ENCODE measurements at places on chromosomes 11 and 22.

GRCh38 chr22:19664951-19665783, 49.1 kb upstream of the SEPTIN5 start:
- no peak for DNase-seq

GRCh38 chr11:12389676-12390657, 12.6 kb downstream of the PARVA start:
- peak; percentile 92 for DNase-seq

DNA sequence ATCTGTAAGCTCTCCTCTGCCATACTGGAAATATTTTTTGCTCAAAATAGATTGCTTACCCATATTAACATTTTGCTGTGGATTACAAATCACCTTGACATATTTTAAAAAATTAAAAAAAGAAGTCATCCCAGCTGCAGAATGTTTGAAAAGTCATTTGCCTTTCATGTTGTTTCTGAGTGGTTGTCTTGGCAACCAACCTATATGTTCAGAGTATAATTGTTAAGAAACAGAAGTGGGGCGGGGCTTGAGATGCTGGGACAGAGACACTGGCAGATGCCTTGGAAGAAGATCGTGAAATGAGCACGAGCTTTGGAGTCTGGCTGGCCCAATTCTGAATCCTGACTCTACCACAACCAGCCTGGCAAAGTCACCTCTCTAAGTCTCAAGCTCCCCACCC, 348.2 kb downstream of the LARGE1 start:
- DNase-seq: no peak

DNA sequence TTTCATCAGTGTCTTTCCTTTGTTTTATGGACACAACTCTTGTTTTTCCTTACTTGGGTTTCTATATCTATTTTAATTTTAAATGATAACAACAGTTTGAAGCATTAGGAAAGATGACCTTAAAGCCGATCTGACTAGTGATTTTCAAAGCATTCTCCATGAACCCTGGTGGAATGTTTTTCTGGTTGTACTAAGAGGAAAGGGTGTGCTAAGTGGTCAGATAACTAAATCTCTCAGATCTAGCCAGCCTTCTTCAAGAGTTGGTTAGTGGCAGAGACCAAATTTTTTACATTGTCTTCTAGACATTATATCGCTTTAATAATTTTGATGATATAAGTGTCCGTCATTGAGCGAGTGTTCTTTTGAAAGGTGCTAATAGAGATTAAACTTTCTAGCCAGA, 134.4 kb downstream of the METTL15 start:
- no peak for DNase-seq

DNA sequence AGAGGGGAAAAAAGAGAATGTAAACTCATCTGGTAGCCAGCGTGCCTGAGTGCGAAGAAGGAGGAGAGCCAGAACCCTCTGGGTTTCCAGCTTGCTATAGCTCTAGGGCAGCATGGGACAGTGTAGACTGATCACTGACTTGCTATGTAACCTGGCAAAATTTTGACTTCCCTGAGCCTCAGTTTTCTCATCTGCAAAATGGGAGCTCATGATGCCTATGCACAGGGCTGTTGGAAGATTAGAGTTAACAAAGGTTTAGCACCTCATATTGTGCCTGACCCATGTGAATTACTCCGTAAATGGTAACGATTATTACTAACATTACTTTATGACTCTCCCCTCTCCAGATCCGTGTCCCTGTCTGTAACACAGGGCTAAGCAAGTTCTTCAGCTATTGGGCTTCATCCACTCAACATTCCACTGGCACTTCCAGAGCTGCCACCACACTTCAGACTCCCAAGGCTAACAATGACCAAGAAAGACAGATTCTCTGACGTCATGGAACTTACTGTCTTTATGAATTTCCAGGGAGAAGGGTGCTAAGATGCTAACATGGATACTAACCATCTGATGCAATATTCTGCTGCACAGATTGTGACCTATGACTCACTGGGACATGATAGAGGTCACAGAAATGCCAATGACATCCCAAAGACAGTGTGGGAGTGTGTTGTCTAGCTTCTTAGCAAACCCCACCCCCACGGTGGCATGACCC, 195.2 kb downstream of the TRIM29 start:
- DNase-seq: no peak

GRCh38 chr22:49827271-49827852, 311 bp downstream of the BRD1 start:
- no peak for DNase-seq

- DNase-seq: no peak
These were observed 19.2 kb downstream of the NECTIN1 start for GRCh38 chr11:119709638-119710346.

GRCh38 chr11:73415854-73416615, 39.8 kb downstream of the RELT start:
- DNase-seq: no peak

DNA sequence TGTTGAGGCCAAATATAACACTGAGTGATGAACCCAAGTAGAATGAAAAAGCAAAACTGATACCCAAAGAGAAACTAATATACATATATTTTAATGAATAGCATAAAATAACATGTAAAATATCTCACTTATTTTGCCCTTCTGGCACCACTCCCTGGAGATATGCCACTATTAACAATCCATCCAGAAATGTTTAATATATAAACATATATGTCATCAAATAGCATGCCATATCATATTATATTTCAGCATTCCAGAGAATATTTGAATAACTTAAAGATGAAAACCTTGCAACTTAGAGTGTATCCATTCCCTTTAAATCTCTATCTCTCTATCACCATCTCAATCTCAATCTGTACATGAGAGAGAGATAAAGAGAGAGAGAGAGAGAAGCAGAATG, 1073.3 kb upstream of the RAG2 start:
- no peak for DNase-seq

- DNase-seq: no peak
These were observed 19.3 kb downstream of the IL10RA start for GRCh38 chr11:118005224-118006152.

DNA sequence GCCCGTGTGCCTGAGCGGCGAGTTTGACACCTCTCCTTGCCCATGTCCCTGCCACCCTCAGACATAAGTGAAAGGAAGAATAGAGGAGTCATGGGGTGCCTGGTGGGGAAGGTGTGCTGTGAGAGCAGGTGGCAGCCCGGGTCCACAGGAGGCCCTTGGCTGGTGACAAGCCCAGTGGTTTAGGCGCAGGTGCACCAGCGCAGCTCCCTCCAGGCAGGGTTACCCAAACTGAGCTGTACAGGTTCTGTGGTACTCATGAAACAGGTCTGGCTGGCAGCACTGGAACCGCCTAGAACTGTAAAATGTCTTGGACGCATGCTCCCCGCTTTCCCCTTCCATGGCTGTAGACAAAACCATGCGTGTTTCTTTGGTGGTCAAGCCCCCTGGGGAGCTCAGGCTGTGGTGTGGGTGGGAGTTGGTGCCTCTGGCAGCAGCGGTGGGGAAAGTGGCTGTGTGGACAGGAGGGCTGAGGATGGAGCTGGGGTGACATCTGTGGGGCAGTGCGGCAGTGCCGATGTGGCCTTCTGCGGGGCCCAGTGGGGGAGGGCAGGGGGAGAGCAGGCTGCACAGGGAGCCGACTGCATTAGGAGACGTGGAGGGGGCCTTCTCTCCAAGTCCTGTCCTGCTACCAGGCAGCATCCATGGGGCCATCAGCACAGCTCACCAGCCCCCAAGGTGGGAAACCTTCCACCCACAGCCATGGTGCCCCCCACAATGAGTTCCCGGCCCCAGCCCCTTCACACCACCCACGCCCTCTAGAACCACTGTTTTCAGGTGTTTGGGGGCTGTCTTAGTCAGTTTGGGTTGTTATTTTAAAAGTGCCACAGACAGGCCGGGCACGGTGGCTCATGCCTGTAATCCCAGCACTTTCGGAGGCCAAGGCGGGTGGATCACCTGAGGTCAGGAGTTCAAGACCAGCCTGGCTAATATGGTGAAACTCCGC, 5.6 kb upstream of the GTSE1 start:
- DNase-seq: no peak

DNA sequence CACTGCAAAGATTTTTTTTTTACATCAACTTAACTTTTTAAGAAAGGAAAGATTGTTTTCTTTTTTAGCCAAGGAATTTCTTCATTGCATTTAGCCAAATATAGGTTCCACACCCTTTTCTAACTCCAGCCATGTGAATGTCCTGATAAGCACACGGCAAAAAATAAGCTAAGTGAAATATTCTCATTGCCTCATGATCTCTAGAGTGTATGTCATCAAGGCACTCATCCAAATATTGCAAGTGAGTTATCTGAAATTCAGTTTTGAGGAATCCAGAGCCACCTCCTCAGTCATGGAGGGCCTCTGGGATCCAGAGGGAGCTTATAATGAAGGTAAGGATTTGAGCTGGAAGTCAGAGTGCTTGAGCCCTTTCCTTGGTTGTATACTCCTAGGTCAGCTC, 80.0 kb downstream of the BLID start:
- DNase-seq: no peak

DNA sequence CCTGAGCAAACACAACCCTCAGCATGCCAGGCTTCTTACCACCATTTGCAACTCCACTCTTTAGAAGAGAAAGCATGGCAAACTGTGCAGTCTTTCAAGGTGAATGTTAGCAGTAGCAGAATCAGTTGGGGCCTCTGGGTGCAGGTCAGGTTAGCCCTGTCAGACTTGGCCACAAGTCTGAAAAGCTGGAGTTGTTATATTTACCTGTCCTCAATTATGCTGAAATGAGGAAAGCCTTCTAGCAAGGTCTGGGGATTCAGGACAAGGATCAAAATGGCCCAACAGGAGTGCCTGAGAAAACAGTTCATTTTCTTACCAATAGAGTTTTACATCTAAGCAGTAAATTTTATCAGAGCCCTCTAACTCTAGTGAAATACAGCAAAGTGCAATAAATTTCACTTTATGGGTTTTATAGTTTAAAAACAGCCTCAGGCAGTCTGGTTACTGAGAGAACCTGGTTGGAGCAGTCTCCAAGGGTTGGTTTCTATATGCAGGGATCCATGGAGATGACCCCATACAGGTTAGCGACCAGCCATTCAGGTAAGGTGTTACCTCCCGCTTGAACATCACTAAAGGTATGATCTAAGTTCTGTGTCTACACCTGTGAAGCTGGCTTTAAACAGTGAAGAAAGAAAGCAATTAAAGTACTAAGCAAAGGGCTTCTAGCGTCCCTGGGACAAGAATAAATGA, 212.5 kb upstream of the MPPED2 start:
- no peak for DNase-seq

GRCh38 chr11:45752106-45752505, 52.8 kb upstream of the SLC35C1 start:
- DNase-seq: no peak

DNA sequence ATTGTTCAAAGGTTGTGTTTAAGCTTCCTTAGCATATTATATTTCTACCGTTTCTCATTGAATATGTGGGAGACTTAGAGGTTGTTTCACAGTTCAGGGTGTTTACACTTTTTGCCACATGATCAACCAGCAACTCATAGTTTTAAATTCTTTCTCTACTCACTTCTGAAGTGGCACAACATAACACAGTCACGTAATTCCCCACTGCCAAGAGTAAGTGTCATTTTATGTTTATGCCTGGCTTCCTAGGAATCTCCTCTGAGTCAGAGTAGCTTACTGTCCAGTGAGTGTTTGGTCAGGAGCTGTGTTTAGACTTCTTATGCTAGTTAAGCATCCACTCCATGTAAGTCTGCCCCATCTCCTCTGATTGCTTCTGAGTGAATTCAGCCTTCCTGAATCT, 520.8 kb upstream of the KIRREL3 start:
- DNase-seq: no peak

DNA sequence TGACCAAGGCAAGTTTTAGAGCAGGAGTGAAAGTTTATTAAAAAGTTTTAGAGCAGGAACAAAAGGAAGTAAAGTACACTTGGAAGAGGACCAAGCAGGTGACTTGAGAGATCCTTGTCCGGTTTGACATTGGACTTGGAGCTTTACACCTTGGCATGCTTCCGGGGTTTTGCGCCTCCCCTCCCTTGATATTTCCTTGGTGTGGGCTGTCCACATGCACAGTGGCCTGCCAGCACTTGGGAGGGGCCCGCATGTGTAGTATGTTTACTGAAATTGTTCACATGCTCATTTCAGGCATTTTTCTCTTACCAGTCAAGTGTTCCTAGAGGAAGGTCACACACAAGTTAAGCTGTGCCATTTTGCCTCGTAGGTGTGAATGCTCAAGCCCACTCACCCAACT, 19.0 kb upstream of the THRSP start:
- no peak for DNase-seq

DNA sequence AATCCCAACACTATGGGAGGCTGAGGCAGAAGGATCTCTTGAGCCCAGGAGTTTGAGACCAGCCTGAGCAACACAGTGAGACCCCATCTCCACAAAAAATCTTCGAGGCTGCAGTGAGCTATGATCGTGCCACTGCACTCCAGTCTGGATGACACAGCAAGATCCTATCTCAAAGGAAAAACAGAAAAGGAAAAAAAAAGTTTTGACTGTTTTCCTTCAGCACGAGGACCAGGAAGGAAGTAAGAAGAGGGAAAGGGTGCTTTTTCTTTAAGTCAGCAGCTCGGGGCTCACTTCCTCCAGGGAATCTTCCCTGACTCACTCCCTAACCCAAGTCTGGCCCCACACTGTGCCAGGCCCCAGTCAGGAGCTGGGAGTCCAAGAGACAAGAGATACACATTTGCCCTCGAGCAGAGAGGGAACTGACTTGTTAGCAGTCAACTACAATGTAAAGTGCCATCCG, 14.2 kb downstream of the ARRB1 start:
- DNase-seq: peak; percentile 65

- no peak for DNase-seq
These were observed at the start of the genes MPST and TST for GRCh38 chr22:37019309-37020191. MPST (plus strand) TSS chr22:37019742; CDS start chr22:37019837, 95 bp downstream. TST (minus strand) TSS chr22:37019447; CDS start chr22:37018732, 715 bp downstream.

- DNase-seq: no peak
These were observed 107.6 kb downstream of the CSNK2A3 start for GRCh38 chr11:11245453-11245852.

GRCh38 chr11:44729713-44730112, 3.0 kb downstream of the TSPAN18 start:
- no peak for DNase-seq

DNA sequence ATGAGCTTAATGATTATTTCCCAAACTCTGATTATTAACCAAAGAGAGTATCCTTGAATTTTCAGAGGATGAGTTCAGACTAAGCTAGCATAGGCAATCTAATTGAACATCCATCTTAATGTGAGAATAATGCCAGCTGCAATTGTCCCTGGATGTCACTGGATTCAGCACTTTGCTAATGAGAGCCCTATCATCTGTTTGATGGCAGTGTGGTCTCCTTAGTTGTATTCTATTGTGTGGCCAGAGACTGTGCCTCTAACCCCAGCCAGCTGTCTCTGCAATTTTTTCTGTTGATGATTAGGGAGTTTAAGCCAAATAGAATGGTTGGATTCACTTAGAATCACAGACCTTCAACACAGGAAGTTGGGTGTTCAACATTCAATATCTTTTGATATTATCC, 1249.5 kb downstream of the FAM181B start:
- no peak for DNase-seq
